ENCODE measurements at places on chromosomes 4 and X.

- no peak for DNase-seq
These were observed 2.9 kb downstream of the ERAS start for GRCh38 chrX:48829016-48829735.

DNA sequence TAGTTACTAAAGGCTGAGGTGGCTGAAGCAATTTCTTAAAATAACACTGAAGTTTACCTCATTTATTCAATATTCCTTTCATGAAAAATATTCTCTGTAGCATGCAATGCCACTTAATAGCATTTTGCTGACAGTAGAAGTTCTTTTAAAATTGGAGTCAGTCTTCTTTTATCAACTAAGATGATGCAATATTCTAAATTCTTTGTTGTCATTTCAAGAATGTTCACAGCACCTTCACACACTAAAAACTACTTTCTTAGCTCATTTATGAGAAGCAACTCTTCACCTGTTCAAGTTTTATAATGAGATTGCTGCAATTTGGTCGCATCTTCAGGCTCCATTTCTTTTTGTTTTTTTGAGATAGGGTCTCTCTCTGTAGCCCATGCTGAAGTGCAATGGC lies 48.8 kb downstream of the ANAPC10 start:
- no peak for DNase-seq

- DNase-seq, result no peak
These were observed 1826.3 kb upstream of the IGFBP7 start for GRCh38 chr4:58936436-58936835.

DNA sequence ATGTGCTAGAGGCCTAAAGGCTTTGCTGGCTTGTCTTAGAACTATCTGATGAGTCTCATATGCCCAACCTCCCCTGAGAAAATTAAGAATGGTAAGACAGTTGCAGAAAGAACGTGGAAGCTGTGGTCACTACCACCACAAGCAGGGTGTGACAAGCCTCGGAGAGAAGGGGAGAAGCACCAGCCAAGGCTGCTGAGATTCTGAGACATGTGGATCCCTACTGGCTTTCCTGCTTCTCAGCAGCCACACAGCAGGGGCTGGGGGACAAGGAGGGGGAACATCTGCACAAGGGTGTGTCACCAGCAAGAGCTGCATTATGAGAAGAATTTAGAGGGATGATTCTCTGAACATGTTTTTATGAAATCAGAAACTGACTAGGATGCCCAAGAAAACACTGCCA lies 19.4 kb downstream of the TAPT1 start:
- no peak for DNase-seq

DNA sequence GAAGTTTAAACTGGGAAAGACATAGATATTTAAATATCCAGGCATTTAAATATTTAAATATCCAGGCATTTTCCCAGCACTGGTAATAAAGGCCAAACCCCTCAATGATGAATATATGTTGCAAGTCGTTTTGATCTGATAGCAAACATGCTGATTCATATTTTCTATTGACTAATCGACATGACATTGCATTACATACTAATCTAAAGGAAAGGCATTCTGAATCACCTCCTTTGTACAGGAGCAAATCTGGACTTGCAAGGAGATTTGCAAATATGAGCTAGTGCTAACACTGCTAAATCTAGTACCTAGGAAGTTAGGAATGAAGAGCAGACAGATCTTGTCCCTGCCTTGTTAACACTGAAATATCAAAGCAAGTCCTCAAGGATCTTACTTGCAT lies 207.3 kb downstream of the SLC7A11 start:
- DNase-seq, result no peak

Data from frontal cortex (tissue), 4 donors.